Coronary artery (tissue), 2 donors: ENCODE measurements at places on chromosomes 6 and 20.

DNA sequence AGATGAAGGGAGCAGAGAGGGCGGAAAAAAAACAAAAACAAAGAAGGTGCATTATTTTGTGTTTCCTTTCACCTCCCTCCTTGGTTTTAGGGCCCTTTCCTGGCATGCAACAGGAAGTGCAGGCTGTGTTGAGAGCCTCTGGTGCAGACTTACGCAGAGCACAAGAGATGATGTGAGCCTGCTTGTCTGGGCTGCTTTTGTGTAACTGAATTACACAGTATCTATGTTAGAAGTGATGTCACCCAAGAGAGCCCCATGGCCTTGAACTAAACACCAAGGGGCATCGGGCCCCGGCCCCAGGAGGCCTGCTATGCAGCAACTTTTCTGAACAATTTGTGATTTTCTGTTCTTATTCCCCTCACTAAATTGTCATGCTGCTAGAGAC is 25.5 kb downstream of the GNAS start:
- DNase-seq, result no peak

GRCh38 chr6:43636308-43636659 is 644 bp downstream of the MAD2L1BP start:
- DNase-seq, result no peak

DNA sequence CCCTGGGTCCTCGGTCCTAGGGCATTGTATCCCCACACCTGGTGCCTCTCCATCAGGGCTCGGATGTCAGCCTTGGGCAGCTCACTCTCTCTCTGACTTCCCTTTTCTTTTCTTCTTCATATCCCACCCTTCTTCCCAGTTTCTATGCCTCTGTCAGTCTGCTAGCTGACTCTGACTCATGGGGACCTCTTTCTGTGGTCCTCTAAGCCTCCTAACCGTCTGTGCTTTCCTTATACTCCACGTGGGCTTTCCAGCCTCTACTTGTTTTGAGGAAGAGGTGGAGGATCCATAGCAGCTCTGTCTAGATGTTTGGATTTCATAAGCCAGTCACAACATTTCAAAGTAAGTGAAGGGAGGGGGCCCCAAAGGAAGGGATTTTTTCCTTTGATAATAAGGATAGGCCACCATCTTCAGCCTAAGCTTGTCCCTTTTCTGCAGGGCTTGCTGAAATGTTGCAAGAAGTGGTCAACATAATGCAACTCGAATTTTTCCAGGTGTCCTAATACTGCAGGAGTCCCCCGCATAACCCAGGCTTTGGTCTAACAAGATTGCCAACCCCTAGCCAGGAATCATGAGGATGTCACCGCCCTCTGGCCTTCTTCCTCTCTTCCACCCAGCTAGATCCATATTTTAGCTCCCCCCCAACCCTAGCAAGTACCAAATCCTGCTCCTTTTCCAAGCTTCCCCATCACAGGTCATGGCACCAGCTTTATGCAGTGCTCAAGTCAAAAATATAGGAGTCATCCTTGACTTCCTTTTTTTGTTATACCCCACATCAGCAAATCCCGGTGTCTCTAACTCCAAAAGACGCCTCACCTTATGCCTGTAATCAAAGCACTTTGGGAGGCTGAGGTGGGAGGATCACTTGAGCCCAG is 8.7 kb upstream of the PLTP start:
- no peak for DNase-seq

- no peak for DNase-seq
Measured at GRCh38 chr6:168238159-168238909, 81.2 kb downstream of the DACT2 start.

DNA sequence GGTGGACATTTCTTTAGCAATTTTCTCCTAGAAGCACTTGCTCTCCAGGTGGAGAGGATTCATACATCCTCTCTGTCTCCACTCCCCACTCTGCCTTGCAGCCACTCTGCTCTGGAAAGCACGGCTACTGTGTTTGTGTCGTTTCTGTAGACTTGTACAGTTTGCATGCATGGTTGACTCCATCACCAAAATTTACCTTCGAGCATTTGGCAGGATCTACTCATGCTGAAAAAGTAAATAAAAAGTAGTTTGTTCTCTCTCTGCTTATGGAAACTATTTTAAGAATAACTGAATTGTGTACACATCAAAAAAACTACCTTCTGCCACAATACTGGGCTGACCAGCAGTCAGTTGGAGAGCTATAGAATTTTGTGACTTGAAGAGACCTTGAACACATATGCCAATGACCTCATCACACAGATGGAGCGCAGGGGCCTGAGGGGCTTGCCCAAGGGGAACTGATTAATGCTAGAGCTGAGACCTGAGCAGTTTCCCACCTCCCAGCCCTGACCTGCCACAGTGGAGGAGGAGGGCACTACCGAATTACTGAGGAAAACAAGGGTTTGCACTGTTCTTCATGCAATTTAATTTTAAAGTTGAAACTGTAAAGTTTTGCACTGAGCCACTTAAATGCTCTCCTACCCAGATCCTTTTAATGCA is 33.7 kb upstream of the FOXQ1 start:
- no peak for DNase-seq

- no peak for DNase-seq
Measured at GRCh38 chr6:11397622-11398450, 139.7 kb upstream of the TMEM170B start.

GRCh38 chr6:11346516-11346915 is 114.0 kb upstream of the NEDD9 start:
- DNase-seq, result no peak

DNA sequence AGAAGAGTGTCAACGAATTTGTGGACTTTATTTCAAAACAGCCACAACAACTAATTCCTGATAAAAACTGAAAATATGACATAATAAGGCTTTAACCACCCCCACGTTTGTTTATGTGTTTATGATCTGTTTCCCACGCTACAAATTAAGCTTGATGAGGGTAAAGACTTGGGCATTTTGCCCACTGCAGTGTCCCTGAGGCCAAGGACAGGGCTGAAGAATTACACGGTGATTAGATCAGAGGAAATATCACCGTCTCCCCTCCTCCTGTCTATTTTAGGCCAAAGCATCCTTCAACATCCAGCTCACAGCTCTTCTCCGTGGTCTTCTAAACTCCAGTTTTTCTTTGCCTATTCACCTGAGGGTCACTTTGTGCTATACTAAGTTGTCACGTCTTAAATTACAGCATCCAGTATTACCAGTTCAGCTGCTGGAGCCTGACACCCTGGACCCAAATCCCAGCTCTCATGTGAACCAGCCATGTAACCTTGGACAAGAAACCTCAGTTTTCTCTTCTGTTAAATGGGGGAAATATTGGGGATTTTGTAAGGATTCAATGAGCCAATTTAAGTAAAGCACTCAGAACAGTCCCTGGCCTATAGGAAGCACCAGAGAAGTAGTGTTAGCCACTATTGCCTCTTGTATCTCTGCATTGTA is 15.2 kb upstream of the ARFGEF2 start:
- no peak for DNase-seq

- DNase-seq, result peak; percentile 19
Measured at GRCh38 chr6:42390228-42390934, 61.3 kb downstream of the TRERF1 start.

- DNase-seq, result no peak
Measured at GRCh38 chr6:26415791-26416190, 13.7 kb downstream of the BTN3A1 start.

DNA sequence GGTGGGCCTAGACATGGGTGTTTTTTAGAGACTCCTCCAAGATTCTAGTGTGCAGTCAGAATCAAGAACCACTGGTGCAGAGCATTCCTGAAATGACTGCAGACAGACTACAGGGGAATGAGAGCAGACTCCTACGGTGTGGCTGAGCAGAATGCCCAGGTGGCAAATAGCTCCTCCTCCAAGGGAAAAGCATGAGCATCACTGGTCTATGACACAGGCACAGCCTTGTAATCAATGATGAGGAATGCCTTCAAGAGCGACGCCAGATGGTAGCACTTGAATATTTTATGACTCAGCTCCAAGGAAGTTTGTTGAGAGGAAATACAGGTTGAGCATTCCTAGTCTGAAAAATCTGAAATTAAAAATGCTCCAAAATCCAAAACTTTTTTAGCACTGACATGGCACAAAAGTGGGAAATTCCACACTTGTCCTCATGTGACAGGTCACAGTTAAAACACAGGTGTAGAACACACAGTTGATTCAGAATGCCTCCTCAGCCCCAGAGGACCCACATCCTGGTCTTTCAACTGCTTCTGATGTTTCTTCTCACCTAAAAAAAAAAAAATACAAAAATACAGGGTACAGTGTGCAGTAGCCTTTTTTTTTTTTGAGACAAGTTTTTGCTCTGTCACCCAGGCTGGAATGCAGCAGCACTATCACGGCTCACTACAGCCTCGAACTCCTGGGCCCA is 10.6 kb upstream of the FAM8A1 start:
- DNase-seq, result no peak

- peak; percentile 58 for DNase-seq
Measured at GRCh38 chr20:46122071-46122470, 4.0 kb downstream of the CD40 start.
